ENCODE measurements at places on chromosomes 6 and 20.

GRCh38 chr6:82957171-82957867 is 108.3 kb downstream of the UBE3D start:
- no peak for DNase-seq

GRCh38 chr6:49806145-49806544 is 19.1 kb upstream of the PGK2 start:
- DNase-seq = no peak

GRCh38 chr6:155201461-155202226 is 62.2 kb upstream of the CLDN20 start:
- no peak for DNase-seq

- DNase-seq = no peak
These were observed 6.6 kb downstream of the APOBEC2 start for GRCh38 chr6:41059556-41059955.

DNA sequence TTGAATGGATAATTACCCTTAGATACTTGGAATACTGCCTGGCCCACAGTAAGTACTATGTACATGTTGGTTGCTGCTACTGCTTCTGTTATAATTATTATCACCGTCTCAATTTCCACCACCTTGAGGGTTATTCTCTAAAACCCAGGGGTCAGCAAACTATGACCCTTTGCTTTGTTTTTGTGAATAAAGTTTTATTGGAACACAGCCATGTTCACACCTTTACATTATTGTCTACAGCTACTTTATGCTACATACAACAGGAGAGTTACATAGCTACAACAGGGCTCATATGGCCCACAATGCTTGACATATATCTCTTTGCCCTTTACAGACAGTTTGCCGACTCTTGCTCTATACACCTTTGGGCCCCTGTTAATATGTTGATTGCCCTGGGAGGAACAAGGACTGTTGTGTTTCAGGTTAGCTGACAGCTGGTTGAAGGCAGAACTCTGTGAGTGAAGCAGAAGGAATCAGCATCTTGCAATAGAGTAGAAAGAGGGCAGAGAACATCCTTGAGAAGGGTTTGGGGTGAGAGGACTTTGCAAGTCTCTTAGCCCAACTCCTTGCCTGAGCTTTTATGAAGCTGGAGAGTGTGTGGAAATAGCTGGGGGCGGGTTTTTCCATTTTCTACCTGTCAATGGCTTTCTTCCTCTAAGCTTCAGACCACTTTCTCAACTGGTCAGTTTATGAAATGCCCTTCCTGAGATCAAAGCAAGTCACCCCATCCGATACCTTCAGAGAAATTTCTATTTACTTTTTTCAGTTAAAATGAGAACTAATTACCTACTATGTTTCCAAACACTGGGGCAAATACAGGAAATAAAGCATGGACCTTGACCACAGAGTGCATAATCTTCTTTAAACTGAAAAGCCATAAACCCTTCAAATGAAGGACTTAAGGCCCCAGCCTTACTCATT is 3.5 kb upstream of the MEP1A start:
- DNase-seq = no peak

GRCh38 chr6:27542485-27542884 is 69.6 kb upstream of the ZNF184 start:
- DNase-seq = no peak

- no peak for DNase-seq
These were observed 27.1 kb downstream of the BANF2 start for GRCh38 chr20:17726902-17727301.

GRCh38 chr20:1513801-1514200 is 22.6 kb upstream of the SIRPB2 start:
- DNase-seq = no peak

- DNase-seq = no peak
These were observed 52.0 kb upstream of the SMOC2 start for GRCh38 chr6:168388641-168389633.

DNA sequence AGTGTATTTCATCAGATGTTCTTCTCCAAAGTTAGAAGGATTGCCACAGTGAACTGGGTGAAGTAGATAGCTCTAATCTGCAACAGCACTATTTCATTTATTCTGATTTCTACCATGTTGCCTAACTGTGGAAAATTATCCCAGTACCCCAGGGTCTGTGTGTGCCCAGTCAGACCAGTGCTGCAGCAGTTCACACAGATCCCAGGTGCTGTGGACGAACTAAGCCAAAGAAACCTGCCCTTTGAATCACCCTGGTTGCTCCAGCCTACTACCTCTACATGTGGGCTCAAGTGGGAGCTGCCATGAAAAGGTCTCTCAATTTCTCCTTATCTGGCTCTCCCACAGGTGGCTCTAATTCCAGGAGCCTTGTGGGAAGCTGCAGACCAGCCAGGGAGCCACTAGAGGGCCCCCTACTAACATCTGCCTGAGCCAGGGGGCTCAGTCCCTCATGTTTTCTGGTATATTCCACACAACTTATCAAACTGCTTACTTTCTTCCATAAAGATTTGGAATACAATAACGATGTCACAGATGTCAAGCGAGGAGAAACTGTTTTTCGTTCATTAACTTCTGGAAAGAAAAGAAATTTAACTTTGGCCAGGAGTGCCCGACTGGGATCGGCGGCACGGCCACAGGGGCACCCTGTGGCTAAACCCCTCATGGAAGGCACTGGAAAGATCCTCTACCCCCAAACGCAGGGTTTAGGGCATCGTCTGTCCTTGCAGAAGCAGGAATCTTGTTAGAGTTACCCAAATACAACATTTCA is 31.6 kb upstream of the LY86 start:
- DNase-seq = peak; percentile 7

DNA sequence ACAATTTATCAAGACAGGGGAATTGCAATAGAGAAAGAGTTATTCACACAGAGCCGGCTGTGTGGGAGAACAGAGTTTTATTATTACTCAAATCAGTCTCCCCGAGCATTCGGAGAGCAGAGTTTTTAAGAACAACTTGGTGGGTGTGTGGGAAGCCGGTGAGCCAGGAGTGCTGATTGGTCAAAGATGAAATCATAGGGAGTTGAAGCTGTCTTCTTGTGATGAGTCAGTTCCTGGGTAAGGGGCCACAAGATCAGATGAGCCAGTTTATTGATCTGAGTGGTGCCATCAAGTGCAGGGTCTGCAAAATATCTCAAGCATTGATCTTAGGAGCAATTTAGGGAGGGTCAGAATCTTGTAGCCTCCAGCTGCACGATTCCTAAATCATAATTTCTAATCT is 50.0 kb upstream of the ECI2 start:
- DNase-seq = no peak

- DNase-seq = no peak
These were observed 60.1 kb downstream of the ADTRP start for GRCh38 chr6:11718463-11718862.

GRCh38 chr6:163756079-163756478 is 341.6 kb downstream of the QKI start:
- DNase-seq = no peak

DNA sequence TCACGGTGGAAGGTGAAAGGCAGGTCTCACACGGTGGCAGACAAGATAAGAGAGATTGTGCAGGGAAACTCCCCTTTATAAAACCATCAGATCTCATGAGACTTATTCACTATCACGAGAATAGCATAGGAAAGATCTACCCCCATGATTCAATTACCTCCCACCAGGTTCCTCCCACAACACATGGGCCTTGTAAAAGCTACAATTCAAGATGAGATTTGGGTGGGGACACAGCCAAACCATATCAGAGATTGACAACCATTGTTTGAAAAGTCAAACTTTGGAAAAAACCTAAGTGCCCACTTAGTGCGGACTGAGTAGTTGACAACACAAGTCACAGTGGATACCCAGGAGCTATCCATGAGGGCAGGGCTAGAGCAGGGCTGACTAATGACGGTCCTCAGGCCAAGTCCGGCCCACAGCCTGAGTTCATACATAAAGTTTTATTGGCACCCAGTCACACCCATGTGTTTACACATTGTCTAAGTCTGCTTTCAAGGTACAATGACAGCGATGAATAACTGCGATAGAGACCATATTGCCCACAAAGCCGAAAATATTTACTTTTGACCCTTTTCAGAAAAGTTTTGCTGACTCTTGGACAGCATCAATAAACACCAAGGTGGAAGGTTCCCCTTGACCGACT is 33.8 kb upstream of the PMEPA1 start:
- no peak for DNase-seq

GRCh38 chr6:3318226-3318625 is 59.5 kb downstream of the PSMG4 start:
- DNase-seq = no peak

- no peak for DNase-seq
These were observed 102.3 kb upstream of the TSHZ2 start for GRCh38 chr20:52869698-52870501.

DNA sequence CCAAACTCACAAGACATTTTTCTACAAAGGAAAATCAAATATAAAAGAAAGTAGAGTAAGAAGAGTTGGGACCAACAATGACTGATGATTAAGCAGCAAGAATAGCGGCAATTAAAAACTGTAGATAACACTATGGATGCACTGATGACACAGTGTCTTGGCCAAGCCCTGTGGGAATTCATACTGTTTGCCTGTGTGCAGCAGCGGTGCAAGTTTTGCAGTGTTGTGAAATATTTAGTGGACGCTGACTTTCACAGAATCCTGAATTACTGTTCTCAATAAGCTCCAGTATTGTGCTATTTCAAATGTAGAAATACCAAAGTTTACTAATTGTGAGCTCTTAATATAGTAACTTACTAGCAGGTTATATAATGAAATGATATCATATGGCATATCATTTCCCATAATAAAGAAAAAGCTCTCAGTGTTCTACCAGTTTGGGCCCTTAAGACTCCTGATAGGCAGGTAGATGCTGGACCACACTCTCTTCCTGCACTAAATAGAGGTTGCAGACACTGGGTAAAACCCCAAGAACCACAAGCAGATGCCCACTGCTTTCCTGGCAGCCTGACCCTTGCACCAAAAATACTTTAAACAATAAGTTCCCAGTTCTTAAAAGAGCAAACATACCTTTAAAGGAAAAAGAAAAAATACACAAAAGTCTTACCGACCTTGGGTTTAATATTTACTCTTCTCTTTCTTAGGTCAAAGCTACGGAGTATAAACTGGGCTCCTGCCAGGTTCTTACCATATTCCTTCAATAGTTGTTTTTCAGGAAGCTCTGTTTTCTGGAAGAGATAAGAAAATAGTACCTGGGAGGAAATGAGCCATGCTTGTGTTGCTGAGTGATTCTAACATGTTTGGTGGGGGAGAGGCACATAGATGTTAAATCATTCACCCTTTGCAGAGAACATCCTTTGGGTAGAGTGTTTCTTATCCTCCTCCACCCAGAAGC is 41.6 kb downstream of the ANKEF1 start:
- no peak for DNase-seq

- DNase-seq = no peak
These were observed 329.8 kb downstream of the KIF16B start for GRCh38 chr20:16243470-16243869.

- no peak for DNase-seq
These were observed 140.4 kb upstream of the CENPW start for GRCh38 chr6:126199466-126199865.

DNA sequence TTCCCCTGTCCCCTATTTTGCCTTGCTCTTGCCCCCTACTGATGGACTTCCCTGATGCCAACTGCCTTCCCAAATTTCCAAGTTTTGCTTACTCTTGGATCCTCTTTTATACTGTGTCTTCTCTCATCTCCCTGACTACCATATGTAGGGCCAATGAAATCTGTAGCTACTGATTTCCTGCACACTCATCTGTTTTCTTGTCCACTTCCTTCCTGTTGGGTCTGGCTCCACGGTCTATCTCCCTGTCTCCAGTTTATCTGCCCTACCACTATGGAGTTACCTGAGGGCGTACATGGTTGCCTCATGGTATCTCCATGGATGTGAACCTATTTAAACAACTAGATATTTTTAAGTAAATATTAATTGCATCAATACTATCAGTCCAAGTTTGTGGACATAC is 140.3 kb upstream of the MCHR2 start:
- DNase-seq = no peak

DNA sequence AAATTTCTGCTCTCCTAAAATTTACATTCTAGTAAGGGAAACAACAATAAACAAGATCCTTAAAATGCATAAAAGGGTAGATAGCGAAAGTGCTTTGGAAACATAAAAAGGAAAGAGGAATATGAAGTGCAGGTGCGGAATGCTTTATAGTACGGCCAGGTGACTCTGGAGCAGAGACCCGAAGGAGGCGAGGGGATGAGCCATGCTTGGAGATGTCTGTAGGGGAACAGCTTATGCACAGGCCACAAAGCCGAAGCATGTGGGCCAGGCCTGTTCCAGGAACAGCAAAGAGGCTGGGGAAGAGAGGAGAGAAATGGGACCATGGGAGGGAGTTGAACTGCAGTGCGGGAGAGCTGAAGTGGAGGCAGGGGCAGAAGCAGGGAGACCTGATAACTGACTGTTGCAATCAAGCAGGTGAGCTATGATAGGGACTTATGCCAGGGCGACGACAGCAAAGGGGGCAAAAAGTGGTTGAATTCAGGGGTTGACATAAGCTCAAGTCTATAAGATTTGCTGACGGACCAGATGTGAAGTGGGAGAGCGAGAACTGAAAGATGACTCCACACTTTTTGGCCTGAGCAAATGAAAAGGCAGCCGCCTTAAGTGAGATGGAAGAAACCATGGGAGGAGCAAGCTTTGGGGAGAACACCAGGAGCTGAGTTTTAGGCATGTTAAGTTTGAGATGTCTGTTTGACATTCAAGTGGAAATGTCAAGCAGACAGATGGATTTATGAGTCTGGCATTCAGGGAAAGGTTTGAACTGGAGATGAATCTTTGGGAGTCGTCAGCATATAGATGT is 83.1 kb downstream of the CNBD2 start:
- DNase-seq = no peak

DNA sequence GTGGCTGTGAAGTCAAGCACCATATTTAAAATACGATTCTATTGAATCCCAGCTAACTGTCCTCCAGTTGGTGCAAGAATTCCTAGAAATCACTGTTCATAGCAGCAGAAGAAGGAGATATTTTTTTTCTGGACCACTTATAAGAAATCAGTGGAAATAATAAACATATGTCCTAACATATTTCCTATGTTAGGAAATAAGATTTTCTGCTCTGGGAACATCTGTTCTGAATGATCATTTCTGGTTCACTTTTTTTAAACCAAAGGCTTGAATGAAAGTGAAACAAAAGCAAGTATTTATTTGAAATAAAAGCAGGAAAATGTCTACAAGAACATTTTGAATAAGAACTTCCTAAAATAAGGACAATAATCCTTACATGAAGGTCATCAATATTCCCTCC is 138.9 kb upstream of the RALGAPA2 start:
- no peak for DNase-seq
